Eye (tissue), 1 donor: ENCODE measurements at places on chromosomes 4 and X.

- peak; percentile 79 for DNase-seq
These were observed 5.6 kb upstream of the PCDH7 start for GRCh38 chr4:30714408-30715031.

DNA sequence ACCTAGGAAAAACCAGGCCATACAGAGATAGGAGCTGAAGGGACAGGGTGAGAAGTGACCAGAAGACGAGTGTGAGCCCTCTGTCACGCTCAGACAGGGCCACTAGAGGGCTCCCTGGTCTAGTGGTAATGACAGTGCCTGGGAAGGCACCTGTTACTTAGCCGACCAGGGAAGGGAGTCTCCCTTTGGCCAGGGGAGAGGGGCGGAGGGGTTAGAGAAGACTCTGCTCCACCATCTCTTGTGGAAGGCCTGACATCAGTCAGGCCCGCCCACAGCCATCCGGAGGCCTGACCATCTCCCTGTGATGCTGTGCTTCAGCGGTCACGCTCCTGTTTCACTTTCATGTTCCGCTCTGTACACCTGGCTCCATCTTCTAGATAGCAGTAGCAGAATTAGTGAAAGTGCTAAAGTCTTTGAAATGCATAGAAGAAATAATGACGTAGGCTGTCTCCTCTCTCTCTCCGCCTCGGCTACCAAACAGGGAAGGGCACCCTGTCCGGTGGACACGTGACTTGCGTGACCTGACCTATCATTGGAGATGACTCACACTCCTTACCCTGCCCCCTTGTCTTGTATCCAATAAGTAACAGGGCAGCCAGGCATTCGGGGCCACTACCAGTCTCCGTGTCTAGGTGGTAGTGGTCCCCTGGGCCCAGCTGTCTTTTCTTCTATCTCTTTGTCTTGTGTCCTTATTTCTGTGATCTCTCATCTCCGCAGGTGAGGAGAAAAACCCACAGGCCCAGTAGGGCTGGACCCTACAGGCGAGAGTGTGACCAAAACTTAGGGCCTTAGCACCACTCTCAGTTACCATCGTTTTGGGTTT, 26.7 kb downstream of the HTT-AS start:
- DNase-seq, result peak; percentile 74

- DNase-seq, result peak; percentile 45
These were observed 32.3 kb downstream of the ETNPPL start for GRCh38 chr4:108730579-108730978.

GRCh38 chrX:148133105-148133725, 152.1 kb downstream of the FMR1NB start:
- DNase-seq, result peak; percentile 41

- DNase-seq, result no peak
These were observed 67.6 kb upstream of the CTSO start for GRCh38 chr4:156021298-156021697.

DNA sequence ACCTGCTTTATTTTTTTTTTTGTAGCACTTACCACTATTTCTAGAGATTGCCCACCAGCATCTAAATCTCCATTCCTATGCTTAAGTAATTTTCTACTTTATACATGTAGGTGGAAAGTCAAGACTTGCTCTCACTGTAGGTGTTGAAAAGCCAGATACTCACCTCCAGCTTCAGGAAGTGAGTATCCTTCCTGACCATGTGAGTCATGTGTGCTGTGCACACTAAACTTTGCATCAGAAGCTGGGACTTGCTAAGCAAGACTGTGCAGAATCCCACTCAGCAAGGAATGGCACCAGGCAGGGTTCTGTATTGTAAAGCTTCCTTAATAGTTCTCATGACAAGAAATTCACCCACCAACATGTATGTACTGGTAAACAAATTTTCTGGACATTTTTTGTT, 151.8 kb downstream of the POU4F2 start:
- DNase-seq, result no peak

DNA sequence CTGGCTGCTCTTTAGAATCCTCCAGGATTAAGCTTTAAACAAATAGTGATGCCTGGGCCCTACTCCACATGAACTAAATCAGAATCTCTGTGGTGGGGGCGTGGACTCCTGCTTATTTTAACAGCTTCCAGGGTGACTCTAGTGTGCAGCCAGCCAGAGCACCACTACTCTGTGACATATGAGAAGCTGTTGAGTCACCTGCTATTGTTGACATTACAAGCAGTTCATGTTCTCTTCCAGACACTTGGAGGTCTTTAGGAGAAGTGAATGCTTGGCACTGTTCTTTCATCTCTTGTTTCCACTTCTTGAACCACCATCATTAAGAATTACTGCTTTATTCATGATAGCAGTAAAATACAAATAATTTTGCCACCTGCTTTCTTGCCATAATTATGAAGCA, 426 bp upstream of the C4orf51 start:
- peak; percentile 23 for DNase-seq

- DNase-seq, result no peak
These were observed 22.3 kb upstream of the RNF150 start for GRCh38 chr4:141155586-141155985.

DNA sequence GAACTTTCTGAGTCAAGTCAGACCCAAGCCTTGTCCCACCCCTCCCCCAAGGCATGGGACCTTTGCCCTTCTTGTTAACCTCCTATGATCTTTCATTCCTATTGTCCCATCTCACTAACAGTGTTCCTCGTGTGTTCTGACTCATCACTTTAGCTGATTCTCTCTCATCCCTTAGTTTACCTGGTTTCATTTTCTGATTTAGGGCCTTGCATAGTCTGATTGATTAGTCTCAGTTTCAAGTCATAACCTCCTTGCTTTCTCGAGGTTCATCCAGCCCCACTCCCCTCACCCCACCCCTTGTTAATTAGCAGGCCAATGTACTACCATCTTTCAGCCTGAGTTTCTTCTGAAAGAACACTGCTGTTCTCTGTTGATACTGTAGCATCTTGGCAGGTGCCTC, 517.4 kb downstream of the RPA4 start:
- no peak for DNase-seq

GRCh38 chrX:136176399-136176825, 29.1 kb downstream of the FHL1 start:
- DNase-seq, result no peak

- DNase-seq, result no peak
These were observed 2.7 kb upstream of the NKX3-2 start for GRCh38 chr4:13546941-13547484.

DNA sequence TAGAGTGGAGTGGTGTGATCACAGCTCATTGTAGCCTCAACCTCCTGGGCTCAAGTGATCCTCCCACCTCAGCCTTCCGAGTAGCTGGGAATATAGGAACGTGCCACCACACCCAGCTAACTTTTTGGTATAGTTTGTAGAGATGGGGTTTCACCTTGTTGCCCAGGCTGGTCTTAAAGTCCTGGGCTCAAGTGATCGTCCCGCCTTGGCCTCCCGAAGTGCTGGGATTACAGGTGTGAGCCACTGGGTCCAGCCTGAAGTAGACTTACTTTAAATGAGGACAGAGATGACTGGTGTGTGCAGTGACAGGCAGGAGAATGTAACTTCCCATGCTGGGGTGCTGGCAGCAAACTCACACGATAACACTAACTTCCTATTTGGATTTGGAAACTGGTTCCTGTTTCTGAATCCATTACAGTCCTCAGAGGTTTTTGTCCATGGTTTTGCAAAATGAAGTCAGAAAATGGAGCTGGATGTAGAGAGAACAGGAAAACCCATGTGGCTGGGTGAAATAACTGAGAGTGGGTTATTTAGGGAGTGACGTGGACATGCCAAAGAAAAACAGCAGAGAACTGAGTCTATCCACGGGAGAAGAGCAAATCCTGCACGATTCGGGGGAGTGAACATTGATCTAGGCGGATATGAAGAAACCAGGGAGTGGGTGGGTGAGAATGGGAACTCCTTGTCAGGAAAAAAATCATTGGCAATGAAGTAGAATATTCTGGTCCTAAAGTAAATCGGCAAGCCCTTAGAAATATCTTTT, 95.6 kb downstream of the GATB start:
- no peak for DNase-seq
